Ascending aorta (tissue), 2 donors: ENCODE measurements at places on chromosomes 5 and 9. TPM values are rescaled to one million over a fixed set of nuclear protein-coding genes. Genes with fewer than 3 reads are reported as not detected.

- H3K27ac ChIP-seq: no peak overlapping the region
- H3K27me3 ChIP-seq: no peaks in the 10 kb centered on the region
- no peak for DNase-seq
- no peaks in the 10 kb centered on the region for H3K4me1 ChIP-seq
These were observed 266.9 kb downstream of the ARHGAP26 start for GRCh38 chr5:143037071-143037470.

DNA sequence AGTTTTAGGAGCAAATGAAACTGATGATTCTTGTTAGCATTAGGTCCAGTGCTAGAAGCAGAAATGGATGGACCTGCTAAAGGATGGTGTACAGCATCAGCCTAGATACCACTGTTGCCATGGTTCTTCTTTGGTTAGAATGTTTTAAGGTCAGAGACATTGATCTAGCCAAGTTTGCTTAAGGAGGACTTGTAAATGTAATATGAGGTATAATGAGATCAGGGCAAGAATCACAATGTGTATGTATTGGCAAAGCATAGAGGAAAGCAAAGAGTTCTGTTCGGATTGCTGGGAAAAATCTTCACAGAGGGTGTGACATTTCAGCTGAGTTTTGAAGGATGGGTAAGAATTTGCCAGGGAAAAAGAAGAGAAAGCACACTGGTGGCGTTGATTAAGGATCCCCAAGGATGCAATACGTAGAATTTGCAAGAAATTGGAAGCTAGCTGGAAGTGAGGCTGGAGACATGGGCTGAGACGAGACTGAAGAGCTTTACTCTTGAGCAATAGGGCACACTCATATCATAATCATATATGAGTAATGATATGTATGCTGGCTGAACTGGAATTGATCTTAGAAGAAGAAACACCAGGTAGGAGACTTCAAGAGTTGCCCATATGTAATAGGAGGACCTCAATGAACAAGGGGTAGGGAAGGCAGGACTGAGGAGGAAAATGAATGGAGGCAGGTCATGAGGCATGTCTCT, 102.0 kb downstream of the ZNF462 start:
- H3K4me1 ChIP-seq: no peaks in the 10 kb centered on the region
- no peak for DNase-seq
- H3K27ac ChIP-seq: no peak overlapping the region
- no peaks in the 10 kb centered on the region for H3K27me3 ChIP-seq

- no peaks in the 10 kb centered on the region for H3K27me3 ChIP-seq
- no peaks in the 10 kb centered on the region for H3K4me1 ChIP-seq
- no peaks in the 10 kb centered on the region for H3K36me3 ChIP-seq
These were observed 183.2 kb downstream of the AUH start for GRCh38 chr9:91178281-91179236.

OGN gene
- 156 TPM for total RNA-seq

- H3K4me3 ChIP-seq: no peak overlapping the region
- no peak overlapping the region for H3K27ac ChIP-seq
- peaks cover 3% of the 10 kb centered on the region for H3K4me1 ChIP-seq
- H3K27me3 ChIP-seq: no peaks in the 10 kb centered on the region
- no peaks in the 10 kb centered on the region for H3K36me3 ChIP-seq
These were observed 162.6 kb downstream of the GLIS3 start for GRCh38 chr9:4137234-4137633.

IL5 gene
- total RNA-seq: not detected

ADAMTS6 gene
- 8.9 TPM for total RNA-seq

PCDHA4 gene
- total RNA-seq: not detected

IFNA13 gene
- total RNA-seq: not detected

- no peaks in the 10 kb centered on the region for H3K4me1 ChIP-seq
- DNase-seq: no peak
- H3K27me3 ChIP-seq: no peaks in the 10 kb centered on the region
- H3K4me3 ChIP-seq: peak within 1 kb of the TSS; percentile 64
These were observed at the start of gene FRMPD1 for GRCh38 chr9:37650873-37651768. Gene FRMPD1, plus strand, starts transcription at chr9:37650954. Its CDS starts 41,688 bp downstream, at chr9:37692642.

DNA sequence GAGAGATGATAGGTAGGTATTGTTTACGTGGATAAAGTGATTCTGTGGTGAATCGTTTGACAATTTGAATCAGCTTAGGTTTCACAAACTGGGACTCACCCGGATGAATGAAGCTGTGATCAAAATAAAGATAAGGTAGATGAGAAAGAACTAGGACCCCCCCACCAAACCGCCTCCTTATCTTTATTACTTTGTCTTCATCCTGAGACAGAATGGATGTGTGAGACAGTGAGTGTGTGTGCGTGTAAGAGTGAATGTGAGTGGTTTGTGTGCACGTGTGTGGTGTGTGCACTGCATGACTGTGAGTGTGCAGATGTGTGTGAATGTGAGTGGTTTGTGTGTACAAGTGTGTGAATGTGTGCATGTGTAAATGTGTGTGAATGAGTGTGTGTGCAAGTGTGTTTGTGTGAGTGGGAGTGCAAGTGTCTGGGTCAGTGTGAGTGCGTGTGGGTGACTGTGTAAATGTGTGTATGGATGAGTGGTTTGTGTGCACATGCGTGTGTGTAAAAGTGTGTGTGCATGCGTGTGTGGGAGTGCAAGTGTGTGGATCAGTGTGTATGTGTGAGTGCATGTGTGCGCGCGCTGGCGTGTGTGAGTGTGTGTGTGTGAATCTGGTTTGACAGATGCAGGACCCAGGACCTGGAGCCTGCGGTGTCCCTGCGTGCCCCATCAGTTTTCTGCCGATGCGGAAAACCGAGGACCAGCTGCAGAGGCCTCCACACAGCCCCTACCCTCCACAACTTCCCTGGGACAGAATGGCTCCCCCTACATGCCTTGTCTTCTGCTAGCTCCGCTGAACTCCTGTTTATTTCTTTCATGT, 11.4 kb upstream of the ENG start:
- peaks cover 14% of the 10 kb centered on the region for H3K36me3 ChIP-seq
- no peak for DNase-seq
- H3K27me3 ChIP-seq: no peaks in the 10 kb centered on the region
- H3K4me1 ChIP-seq: peaks cover 19% of the 10 kb centered on the region
- no peak overlapping the region for H3K4me3 ChIP-seq
- H3K27ac ChIP-seq: no peak overlapping the region

GRCh38 chr9:126144196-126144595, 182.4 kb upstream of the MVB12B start:
- no peak overlapping the region for H3K4me3 ChIP-seq
- H3K4me1 ChIP-seq: no peaks in the 10 kb centered on the region
- no peak for DNase-seq
- H3K36me3 ChIP-seq: no peaks in the 10 kb centered on the region

- no peak overlapping the region for H3K27ac ChIP-seq
- no peaks in the 10 kb centered on the region for H3K27me3 ChIP-seq
- H3K4me1 ChIP-seq: no peaks in the 10 kb centered on the region
These were observed 6.0 kb downstream of the TRIM7 start for GRCh38 chr5:181198905-181199519.

RNF183 gene
- total RNA-seq: not detected

- no peaks in the 10 kb centered on the region for H3K36me3 ChIP-seq
- no peak overlapping the region for H3K27ac ChIP-seq
- no peak overlapping the region for H3K4me3 ChIP-seq
- no peaks in the 10 kb centered on the region for H3K27me3 ChIP-seq
- H3K4me1 ChIP-seq: no peaks in the 10 kb centered on the region
- DNase-seq: no peak
These were observed 68.4 kb upstream of the SLC1A1 start for GRCh38 chr9:4421847-4422246.

CDH12 gene
- total RNA-seq: 0.11 TPM

DNA sequence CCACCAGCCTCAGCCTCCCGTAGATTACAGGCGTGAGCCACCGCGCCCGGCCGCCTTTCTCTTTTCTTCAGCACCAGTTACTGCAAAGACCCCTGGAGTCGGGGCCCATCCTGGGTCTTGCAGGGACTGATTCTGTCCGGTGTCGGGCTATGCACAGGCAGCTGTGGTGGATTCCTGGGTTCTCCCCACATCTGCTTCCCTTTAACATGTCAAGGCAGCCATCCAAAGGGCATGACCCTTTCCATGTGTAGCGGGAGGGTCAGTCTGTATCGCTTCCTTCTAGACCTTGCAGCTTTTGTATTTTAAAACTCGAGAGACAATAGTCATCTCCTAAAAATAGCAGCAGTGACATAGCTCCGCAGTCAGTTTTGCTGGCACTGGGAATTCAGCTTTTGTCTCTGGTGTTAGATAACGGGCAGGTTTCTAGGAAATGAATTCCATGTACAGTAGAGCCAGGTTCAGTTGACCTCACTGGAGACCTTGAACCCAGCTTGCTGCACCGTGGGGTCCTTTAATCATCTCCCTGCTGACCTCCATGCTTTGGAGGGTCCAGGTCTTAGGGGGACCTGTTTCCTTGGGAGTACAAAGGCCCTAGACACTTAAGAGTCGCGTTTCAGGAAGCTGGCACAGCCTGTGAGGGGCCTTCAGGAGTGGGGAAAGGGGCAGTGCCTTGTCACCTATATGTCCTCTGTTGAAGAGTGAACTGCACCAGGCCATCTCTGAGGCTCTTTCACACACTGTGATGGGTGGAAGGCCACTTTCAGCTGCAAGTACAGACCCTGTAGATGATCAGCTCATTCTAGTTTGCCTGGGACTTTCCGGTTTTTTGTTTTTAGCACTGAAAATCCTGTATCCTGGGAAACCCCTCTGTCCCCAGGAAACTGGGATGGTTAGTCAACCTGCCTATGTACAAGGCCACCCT, 13.8 kb downstream of the ANKRD33B start:
- peaks cover 5% of the 10 kb centered on the region for H3K4me1 ChIP-seq
- no peak for DNase-seq
- peak overlapping the region; percentile 79 for H3K27ac ChIP-seq
- no peaks in the 10 kb centered on the region for H3K36me3 ChIP-seq
- no peaks in the 10 kb centered on the region for H3K27me3 ChIP-seq

RAPGEF1 gene
- 95.5 TPM for total RNA-seq

PRRX2 gene
- 112 TPM for total RNA-seq

DNA sequence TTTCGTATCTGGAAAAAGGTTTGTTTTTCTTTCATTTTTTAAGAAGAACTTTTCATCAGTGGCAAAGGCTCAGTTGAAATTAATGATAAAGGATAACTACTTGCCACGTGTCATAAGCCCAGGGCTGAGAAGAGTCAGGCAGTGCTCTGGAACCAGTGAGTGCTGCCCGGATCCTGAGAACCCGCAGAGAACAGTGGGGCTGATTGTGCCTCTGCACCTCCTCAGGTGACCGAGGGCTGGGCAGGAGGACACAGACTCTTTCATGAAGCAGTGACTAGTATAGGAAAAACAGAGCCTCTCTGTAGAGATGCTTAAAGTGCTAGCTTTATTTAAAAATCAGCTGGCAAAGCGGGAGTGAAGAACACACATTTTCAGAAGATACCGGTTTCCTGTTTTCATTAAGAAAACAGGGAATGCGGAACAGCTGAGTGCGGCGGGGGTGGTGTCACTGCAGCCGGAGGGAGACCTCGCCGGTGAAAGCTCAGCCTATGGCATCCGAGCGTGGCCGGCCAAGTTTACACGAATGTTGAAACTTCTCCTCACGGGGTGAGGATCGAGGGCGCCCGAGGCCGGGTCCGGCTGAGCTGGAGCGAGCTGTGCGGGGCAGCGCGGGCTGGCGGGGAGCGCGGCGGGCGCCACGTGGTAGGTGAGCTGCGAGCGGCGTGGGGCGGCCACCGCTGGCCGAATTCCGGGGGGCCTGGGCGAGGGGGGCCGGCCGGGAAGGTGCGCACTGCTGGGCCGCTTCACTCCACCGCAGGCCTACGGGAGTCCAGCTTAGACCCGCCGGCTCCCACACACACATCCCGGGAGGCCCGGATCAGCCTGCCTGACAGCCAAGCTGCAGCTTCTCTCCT, 134.7 kb upstream of the DMRT1 start:
- no peaks in the 10 kb centered on the region for H3K27me3 ChIP-seq
- peaks cover 10% of the 10 kb centered on the region for H3K36me3 ChIP-seq
- H3K4me1 ChIP-seq: peaks cover 67% of the 10 kb centered on the region
- DNase-seq: no peak
- H3K27ac ChIP-seq: peak overlapping the region; percentile 86

- H3K27me3 ChIP-seq: no peaks in the 10 kb centered on the region
- H3K4me3 ChIP-seq: no peak overlapping the region
- DNase-seq: no peak
- no peaks in the 10 kb centered on the region for H3K36me3 ChIP-seq
- no peak overlapping the region for H3K27ac ChIP-seq
- H3K4me1 ChIP-seq: no peaks in the 10 kb centered on the region
These were observed 339.5 kb upstream of the ISL1 start for GRCh38 chr5:51043745-51044144.

DNA sequence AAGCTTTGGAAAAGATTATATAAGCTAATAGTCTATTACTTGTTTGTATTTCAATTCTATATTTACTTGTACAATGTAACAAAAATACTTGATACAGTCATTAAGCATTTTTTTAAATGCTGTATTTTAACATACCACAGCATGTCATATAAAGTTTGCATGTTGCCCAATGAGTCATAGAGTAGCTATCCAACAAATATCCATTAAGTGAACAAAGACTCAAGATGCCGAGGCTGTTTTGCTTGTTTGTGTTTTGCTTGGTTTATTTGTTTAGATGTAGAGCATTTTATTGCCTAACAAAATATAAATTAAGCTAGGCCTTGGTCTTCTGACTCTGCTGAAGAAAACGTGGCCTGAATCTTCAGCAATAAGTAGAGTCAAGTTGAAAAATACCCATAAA, 1584.3 kb upstream of the NUDT12 start:
- no peak overlapping the region for H3K4me3 ChIP-seq
- no peak for DNase-seq
- no peaks in the 10 kb centered on the region for H3K36me3 ChIP-seq
- H3K4me1 ChIP-seq: no peaks in the 10 kb centered on the region

STPG3 gene
- total RNA-seq: not detected

DNA sequence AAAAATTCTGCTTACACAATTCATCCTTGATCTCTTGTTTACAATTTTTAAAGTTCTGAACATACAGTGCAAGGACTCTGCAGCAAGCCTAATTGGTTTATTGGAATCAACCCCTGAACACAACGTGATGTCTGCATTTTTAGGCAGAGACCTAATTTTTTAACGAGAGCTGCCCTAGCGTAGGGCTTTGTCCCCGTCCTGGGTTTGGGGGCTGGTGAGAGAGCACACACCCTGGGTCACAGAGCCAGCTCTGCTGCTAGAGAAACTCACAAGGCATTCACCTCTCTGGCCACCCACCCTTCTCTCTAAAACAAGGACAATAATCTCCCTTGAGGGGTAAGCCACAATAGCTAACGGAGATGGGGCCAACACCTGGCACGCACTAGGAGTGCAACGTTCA, 28.2 kb downstream of the SH3PXD2B start:
- peak overlapping the region; percentile 23 for H3K27ac ChIP-seq
- H3K27me3 ChIP-seq: no peaks in the 10 kb centered on the region

EHMT1 gene
- total RNA-seq: 49.9 TPM

POU5F2 gene
- 1.5 TPM for total RNA-seq
